GM23338 (cell line): ENCODE measurements at places on chromosomes 12 and 14. TPM values are rescaled to one million over a fixed set of nuclear protein-coding genes. Genes with fewer than 3 reads are reported as not detected.

DNA sequence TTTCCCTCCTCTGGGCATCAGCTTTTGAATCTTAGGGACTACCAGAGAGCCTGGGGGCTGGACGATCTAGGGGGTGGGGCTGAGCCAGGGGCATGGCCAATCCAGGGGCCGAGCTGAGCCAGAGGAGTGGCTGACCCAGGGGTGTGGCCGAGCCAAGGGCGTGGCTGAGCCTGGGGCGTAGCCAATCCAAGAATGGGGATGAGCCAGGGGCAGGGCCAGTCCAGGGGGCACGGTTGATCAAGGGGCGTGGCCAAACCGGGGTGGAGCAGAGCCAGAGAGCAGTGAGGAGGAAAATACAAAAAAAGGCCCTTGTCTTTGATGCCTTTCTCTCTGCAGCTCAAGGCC, 219.3 kb upstream of the NOS1 start:
- peak; percentile 97 for DNase-seq

DNA sequence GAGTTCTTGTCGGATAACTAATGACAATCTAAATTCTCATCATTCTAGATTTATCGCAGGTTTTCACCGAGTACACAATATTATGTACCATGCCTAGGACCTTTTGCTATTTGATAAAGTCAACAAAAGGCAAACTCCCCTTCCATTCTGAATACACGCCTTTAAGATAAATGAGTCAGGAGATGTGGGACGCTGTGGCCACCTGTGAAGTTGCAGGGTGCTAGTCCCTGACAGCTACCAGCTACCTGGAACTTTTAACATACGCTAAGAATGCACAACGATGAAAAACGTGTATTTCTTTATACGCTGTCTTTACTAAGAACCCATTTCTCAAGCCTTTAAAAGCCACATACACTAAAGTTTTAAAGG, 678 bp downstream of the MDM1 start:
- no peak for DNase-seq

DNA sequence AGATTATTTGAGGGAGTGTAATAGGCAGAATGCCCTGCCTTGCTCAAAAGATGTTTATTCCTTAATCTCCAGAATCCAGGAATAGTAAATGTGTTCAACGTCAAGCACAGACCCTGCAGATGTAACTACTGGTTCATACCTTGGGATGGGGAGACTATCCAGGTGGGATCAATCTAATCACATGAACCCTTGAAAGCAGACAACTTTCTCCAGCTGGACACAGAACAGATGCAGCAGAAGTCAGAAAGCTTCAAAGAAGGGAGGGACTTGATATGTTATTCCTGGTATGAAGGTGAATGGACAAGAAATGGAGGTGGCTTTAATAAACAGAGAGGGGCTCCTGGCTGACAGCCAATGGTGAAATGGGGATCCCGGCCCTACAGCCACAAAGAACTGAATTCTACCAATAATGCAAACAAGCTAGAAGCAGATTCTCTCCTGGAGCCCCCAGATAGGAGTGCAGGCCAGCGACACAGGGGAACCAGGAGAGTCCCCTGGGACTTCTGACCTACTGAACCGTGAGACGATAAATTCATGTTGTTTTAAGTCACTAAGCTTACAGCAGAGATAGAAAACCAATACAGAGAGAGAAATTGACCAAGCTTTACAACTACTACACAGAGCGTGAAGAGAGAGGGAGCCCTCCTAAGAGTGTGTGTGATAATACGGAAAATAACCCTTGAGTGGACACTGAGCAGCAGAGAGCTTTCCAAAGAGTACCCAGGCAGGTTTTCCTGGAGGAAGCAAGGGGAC, 133.5 kb upstream of the TMEM132C start:
- no peak for DNase-seq

DNA sequence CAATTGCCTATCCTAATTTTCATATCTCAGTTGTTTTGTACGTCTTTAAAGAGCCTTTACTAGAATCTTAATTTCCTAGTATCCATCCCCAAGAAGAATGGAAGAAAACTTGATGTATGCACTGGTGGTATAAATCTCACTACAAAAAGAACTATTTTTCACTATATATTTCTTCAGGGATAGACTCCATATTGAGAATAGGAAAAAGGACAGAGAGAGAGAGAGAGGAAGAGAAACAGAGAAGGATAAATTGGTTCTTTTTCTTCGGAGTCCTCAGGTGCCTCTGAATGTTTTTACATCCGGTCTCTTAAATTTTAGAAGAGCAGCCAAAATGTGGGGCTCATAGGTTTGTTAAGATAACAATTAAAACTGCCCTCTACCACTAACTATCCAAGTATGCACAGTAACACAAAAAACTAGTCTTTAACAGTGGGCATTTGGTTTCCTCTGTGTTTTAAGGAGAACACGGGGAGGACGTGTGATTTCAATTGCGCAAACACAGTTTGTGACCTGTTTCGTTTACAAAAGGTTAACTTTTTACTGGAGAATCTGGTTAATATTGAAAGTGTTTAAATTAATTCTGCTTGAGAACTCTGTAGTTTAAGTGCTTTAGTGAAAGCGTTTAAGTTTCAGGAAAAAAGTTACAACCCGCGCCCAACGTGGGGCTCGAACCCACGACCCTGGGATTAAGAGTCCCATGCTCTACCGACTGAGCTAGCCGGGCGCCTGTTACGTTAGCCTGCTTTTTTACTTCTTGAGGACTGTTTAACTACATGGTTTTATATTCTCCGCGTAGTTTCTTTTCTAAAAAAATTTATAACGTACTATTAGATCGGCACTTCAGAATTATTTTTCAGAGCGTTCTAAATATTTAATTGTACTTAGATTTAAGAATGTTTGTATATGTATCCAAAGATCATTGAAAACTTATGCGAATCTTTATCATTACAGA, 5.1 kb upstream of the PSMA3 start:
- DNase-seq: peak; percentile 67

- DNase-seq: no peak
Measured at GRCh38 chr12:94208622-94208966, 60.2 kb downstream of the PLXNC1 start.

DNA sequence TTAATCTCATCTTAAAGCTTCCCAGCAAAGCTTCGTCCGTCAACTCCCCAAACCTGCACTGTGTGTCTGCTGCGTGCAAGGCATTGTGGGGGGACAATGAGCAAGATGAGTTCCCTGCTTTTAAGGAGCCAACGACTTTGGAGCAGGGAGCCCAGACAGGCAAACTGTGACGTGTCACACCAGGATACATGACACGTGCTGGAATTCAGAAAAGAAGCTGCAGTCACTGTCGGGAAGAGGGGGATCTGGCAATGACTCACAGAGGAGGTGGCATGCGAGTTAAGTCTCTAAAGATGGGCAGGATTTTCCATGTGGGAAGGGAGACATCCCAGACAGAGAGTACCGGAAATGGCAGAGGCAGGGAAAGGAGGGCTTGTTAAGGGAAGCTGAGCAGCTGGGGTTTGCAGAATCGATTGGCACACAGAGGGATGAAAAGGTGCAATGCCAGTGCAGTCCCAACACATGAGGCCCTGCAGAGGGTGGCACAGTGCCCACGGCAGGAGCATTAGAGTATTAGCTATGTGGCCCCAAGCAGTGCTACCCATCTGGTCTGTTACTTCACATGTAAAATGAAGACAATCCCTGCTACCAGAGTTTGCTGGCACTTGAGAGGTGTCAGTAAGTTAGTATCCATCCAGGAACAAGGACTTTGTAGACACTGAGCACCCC, 52.9 kb downstream of the SETD3 start:
- DNase-seq: no peak

GRCh38 chr12:11615481-11615880, 34.0 kb upstream of the ETV6 start:
- no peak for DNase-seq

SLC25A21 gene
- 5.5 and 12.1 TPM in 2 replicates for total RNA-seq
